ENCODE measurements at places on chromosomes 3 and 15.

DNA sequence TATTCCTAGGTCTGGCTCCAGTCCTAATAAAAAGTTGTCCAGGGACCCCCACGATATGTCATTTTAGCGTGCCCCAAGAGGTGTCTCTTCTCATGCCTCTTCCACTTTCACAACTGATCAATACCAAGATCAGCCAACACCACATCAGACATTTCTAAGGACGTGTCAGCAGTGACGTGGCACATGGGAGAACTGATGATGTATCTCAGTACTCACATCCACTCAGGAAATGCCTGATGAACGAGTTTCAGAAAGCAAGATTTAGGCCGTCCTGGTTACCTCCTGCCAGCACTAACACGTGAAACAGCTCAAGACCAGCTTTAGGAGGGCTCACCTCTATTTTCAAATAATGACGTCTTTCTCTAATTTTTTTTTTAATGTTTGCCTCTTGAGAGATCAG lies 19.6 kb downstream of the VGLL4 start:
- peak; percentile 66 for DNase-seq

DNA sequence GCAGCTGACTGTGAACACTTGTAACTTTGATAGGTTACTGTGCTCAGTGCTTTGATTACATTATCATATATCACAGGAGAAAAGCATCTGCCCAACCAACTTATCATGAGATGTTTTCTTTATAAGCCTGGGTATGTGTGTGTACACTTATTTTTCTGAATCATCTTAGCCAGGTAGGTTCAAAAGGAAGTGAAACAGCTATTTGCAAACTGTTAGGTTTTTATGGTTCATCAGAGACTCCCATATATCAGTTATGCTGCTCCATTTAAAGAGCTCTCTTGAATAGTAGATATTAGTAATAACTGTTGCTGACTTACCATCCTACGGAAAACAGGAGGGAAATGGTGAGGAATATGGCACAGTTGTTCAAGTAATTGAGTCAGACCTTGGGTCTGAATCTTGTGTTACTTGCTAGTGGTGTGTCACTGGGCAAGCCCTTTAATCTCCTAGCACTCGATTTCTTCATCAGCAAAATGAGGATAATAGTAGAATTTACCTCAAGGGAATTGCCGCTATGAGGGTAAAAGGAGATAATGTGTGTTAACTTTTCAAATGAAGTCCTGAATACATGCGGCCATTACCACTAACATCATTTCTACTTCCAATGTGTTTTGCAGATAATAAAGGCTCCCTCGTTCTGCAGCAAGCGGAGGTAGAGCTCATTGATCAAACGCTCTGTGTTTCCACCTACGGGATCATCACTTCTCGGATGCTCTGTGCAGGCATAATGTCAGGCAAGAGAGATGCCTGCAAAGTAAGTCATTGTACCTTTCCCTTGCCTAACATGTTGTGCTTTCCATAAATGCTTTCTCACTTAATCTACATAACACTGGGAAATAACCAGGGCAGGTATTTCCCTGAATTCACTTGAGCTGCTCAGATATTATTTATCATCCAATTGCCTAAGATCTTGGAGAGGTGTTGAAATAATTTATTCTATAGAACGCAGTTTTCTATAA lies 7.8 kb upstream of the C3orf52 start:
- DNase-seq, result no peak

DNA sequence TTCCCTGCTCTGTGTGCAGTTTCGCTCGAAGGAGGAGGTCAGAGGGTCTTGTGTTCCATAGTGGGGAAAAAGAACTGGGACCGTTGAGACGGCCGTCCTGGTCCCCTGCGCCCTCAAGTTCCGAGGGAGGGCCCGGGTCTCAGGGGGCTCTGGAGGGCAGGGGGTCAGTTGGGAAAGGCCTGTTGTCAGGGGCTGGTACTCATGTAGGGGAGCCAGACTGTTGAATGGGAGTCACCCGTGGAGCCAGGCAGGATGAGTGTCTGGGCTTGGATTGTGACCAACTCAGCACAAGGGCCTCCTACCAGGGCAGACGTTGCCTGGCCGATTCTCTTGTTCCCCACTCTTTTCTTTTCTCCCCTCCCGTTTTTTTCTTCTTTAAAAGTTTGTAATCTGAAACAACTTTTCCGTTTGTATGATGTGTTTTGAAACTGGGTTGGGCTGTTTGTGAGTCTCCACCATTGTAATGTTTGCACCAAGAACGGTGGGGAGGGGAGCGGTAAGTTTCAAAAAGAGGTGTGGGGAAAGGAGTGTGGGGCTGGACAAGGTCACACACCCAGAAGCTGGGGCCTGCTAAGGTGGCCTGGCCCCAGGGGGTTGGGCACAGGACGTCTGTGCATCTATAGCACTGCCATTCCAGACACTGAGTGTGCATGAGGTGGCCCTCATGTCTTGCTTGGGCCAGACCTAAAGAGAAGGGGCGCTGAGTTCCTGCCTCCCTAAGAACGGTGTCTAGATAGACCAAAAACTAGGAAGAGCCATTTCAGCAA lies 1.1 kb downstream of the CMTM7 start:
- peak; percentile 45 for DNase-seq

GRCh38 chr15:64476550-64476949 lies 16.2 kb downstream of the ZNF609 start:
- DNase-seq, result no peak

DNA sequence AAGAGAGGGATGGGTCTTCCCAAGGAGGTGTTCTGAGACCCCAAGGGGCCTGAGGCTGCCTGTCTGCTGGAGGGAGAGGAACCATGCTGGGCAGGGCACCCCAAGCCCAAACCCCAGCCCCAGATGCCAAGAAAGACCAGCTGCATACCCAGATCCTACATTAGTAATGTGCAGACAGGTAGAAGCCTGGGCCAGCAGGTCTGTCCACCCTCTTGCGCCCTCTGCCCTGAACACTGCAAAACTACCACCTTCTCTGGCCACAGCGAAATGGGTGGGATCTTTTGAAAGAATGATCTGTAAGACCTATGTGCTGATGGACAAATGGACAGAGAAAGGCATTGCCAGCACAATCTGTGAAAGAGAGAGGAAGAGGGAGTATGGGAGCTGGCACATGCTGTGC lies 283.2 kb downstream of the EPHB1 start:
- DNase-seq, result no peak

GRCh38 chr3:16423298-16423697 lies 90.2 kb downstream of the RFTN1 start:
- DNase-seq, result no peak

- DNase-seq, result no peak
These were observed 8.2 kb downstream of the ARPIN start for GRCh38 chr15:89904519-89904918.

DNA sequence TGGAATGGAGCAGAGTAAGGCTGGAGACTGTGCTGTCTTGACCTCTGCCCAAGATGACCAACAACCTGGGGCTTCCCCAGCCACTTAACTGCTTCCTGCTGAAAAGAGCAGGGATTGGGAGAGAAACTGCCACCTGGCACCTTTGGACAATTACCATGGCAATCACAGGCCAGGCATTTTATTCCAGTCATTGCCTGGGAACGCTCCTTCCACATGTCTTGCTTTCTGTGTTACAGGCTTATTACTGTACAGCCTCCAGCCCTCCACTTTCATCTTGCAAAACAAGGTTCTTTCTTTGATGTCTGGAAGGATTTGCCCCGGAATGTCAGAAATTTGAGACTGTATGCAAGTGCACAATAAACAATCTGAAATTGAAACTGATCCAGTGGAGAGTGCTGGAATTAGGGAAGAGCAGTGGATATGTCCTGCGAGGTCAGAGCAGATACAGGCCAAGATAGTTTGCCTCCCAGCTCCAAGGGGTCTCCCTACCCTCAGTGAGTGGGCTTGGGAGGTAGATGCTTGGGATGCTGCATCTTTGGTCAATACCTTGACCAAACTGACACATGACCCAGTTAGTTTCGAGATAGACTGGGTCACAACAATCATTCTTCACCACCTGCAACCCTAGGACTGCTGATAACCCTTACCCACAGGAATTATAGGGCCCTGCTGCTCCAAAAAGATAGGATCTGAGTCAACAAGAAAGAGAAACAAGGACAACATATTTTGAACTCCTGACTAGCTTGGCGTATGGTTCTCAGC lies 2.7 kb downstream of the PPP1R14D start:
- no peak for DNase-seq

DNA sequence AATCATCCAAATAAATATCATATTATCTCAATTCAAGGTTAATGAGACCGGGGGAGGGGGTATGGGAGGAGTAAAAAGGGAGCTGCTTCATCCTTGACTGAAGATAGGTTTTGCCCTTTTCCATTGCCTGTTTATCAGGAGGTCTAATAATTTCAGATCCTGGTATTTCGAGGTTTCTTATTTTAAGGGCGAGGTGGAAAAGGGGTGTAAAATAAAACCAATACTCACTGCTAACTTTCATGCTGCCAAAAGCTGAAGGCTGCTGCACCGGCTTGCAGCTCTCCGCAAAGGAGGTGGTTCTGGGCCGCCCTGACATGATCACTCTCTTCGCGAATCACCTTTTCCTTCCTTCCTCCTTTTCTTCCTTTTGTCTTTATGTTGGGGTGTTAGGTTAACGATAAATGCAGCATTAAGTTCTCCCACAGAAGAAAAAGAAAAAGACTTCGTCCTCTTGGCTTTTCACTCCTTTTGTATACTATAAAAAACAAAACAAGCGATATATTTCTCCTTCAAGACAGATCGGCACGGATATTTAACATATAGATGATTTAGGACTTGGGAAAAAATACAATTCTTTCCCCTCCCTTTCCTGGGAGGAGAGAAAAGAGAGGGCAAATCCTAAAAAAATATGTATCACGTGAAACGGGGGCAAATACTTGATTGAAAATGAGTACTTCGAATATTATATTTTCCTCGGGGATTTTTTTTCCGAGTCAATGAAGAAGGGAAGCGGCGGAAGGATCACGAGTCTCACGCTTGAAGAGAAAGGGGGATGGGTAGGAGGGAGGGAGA lies 932 bp downstream of the GSK3B start:
- DNase-seq, result peak; percentile 40

DNA sequence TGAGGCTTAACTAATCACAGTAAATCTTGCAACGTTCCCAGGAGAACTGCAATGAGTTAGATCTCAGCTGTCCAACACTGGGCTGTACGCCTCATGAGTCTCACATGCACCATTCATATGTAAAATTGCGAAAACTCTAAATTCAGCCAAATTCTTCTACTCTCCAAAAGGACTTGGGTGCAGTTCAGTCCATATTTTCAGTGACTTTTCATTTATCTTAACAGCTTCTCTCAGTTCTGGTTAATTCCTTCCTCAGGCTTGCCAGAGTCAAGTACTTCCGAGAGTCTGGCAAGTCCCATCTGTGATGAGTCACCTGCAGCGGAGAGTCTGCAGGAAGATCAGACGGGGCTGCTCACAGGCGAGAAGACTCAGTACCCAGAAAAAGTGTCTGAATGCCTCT lies 11.5 kb downstream of the CCDC80 start:
- DNase-seq, result peak; percentile 24

GRCh38 chr3:112293368-112294321 lies at the start of gene SLC9C1:
Gene SLC9C1, minus strand, starts transcription at chr3:112294216. Its CDS starts 7,425 bp downstream, at chr3:112286791.
- DNase-seq, result peak; percentile 54

GRCh38 chr3:31249545-31249944 lies 283.2 kb upstream of the STT3B start:
- no peak for DNase-seq

- DNase-seq, result no peak
These were observed 143.6 kb upstream of the UBE2E1 start for GRCh38 chr3:23662079-23662617.

DNA sequence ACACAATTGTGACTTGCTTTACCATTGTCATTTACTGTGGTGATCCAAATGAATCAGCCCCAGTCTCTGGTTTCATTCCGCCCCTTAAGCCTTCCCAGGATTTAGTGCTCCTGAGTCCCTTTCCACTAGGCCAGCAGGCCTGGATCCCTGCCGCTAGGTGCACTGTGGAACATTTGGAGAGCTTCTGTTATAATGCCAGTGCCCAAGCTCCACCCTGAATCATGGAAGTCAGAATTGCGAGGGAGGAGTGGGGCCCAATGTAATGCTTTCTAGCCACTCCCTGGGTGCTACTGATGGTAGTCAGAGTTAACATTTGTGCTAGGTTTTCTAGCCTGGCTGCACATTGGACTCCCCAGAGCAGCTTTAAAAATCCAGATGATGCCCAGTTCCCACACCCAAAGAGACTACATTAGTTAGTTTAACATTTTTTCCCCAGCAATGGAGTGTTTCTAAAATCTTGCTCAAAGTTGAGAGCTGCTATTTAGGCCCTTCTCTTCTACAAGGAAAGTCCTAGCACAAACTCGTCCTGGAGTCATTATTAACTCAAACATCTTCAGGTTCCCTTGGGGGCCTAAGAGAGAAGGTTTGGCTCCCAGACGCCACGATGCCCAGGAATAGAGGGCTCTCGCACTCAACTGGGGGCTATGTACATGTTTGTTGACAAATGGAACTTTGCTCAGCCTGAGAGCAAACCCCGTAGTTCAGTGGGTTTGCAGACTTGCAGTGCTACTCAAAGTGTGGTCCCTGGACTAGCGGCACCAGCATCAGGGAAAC lies 366.7 kb upstream of the PROK2 start:
- DNase-seq, result no peak

GRCh38 chr3:188974856-188975599 lies 196.7 kb upstream of the TPRG1 start:
- peak; percentile 23 for DNase-seq

DNA sequence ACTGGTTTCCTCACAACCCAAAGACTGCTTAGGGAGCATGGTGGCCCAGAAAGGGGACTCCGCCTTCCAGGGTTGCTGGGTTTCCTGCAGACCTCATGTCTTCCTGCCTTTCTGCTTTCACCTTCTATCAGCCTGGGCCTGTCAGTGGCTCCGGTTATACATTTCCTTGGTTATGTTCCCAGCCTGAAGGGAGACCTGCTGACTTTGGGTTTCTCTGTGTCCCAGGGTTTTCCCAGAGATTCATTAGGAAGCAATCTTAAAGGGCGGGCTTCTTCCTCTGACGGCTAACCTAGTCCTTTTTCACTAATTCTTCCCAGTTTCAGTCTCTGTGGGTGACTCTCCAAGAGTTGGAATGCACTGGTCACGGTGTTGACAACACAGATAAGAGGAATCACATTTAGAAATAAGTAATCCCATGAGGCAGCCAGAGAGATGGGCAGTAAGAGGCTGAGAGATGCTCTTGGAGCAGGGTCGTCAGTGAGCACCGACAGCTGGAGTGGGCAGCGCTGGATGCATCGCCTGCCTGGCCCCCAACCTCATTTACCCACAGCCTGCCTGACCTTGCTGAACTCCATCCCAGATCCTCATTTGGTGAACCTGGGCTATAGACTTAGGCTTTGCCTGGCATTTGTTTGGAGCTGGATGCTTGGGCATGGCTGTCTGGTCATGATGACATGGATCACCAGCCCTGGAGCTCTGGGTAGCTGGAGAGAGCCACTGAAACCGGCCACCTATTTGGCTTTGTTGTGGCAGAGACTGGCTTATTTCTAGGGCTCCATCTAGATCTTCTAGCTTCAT lies 10.0 kb upstream of the EHD4 start:
- no peak for DNase-seq
